ENCODE measurements at places on chromosomes 4 and X. TPM values are rescaled to one million over a fixed set of nuclear protein-coding genes. Genes with fewer than 3 reads are reported as not detected.

- DNase-seq, result no peak
Observed at GRCh38 chrX:148466292-148466691, 34.1 kb upstream of the AFF2 start.

- DNase-seq, result no peak
Observed at GRCh38 chrX:139237141-139237540, 293.4 kb upstream of the F9 start.

DNA sequence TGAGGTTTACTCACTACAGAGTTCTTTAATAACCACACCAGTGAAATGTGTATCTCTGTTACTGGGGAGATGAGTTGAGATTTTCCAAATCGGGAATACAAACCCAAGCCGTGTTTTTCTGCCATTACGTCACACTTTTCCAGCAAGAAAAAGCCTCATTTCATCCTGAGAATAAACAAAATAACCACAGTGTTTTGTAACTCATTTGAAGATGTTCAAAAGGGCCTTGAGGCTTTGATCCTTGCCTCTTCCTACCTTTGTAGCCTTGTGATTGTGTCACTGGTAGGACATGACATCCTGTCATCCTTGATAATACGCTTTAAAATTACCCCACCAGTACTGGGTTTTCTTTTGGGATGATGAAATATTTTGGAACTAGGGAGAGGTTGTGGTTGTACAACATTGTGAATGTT is 2.9 kb downstream of the USP11 start:
- DNase-seq, result no peak

DNA sequence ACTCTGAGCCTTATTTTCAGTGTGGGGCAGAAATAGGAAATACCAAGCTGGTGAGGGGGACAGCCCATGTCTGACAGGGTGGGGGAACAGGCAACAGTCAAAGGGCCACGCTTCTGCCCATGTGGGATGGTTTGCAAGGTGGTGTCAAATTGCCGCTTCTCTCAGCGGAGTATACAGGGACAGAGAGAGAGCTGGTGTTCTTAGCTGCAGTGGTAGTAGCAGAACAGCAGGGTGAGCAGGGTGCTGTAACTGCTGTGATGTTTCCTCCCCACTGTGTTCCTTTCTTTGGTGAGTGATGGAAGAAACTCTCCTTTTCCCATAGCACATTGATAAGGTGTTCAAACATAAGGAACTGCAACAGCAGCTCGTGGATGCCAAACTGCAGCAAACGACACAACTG is 37.9 kb downstream of the RBBP7 start:
- DNase-seq, result no peak

DNA sequence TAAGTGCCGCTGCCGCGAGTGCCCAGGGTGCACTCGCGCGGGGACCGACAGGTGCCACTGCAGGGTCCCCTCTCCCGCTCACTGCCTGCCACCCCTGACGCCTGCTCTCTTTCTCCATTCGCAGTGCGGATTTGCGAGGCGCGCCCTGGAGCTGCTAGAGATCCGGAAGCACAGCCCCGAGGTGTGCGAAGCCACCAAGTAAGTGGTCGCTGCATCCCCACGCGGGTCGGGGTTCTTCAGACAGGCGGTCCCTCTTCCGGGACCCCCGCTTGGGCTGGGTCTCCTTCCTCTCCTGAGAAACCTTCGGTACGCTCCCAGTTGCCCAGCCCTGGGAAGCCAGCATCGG is 547 bp downstream of the GUCY1A1 start:
- peak; percentile 50 for DNase-seq

- no peak for DNase-seq
Observed at GRCh38 chr4:26850528-26850927, 10.1 kb upstream of the STIM2 start.

GRCh38 chr4:53233114-53233795 is 132.6 kb downstream of the SCFD2 start:
- DNase-seq, result no peak

DNA sequence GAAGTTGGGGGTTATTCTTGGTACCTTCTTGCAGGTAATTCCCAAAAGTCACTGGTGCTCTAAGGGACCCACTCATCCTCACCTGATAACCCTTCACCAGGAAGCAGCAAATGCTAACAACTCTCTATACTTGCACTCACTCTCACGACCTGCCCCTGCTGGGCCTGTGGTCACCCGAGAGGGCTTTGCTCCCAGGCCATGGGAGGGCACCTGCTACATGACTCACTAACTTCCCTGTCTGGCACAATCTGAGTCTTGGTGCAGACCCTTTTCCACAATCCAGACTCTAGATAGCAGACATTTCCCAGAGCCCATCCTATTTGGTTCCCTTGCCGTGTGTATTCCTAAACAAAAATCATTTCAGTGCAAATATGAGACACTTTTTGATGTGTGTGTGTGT is 403.8 kb upstream of the FAT1 start:
- DNase-seq, result no peak

GRCh38 chr4:91058345-91058744 is 931.2 kb downstream of the CCSER1 start:
- no peak for DNase-seq

DNA sequence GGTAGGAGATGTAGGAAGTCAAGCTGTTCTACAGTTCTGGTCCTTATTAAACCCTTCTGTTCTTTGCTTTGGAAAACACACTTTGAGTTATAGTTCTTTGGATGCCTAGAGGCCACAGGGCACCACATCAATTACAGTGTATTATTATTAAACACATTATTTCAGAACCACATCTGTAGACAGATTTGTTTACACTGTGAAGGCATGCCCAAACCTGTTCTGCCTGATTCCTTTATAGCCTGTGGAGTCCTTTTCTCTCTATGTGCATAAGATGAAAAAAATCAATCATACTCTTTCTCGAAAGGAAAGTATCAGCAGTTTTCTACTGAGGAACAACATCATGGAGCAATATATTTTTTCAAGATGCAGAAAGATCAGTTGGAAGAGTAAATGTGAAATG is 371.3 kb upstream of the INTU start:
- no peak for DNase-seq

- DNase-seq, result no peak
Observed at GRCh38 chr4:60241866-60242265, 958.3 kb upstream of the ADGRL3 start.

DNA sequence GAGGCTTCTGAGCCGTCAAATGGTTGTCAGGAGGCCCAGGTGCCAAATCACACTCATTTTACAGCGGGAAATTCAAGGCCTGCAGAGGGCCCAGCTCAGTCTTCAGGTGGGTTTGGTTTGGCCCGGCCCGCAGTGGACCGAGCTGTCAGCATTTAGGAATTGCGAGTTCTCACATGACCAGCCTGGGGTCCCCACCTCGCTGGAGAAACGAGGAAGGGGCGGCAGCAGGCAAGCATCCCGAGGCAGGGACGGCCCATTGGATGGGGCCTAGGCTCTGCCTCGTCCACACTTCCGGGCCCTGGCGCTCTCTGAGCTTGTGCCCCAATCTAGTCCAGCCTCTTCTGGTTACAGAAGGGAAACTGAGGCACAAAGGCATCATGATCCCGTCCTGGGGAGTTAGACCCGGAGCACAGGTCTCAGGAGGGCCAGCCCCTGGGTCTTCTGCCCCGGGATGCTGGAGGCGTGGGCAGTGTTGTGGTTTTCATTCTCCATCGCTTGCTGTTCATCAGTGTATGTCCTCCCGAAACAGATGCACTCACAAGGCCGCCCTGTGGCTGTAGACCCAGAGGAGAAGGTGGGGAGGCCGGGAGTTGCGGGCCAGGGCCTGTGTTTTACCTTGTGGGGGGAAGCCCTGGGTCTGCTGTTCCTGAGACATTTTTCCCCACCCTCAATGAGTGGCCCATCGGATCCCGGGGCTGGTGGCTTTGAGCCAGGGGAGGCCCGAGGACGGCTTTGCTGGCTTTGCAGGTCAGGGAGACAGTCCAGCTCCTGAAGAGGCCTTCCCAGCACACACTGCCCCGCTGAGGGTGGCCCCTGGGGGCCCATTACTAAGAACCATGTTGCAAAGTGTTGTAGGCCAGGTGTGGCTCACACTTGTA is 8.9 kb downstream of the PSAPL1 start:
- DNase-seq, result no peak

GRCh38 chrX:12330841-12331240 is 192.6 kb downstream of the FRMPD4 start:
- DNase-seq, result no peak

The TLR2 gene
- total RNA-seq, result 5.5 TPM

GRCh38 chrX:113833096-113834055 is 750.5 kb upstream of the HTR2C start:
- DNase-seq, result peak; percentile 2

DNA sequence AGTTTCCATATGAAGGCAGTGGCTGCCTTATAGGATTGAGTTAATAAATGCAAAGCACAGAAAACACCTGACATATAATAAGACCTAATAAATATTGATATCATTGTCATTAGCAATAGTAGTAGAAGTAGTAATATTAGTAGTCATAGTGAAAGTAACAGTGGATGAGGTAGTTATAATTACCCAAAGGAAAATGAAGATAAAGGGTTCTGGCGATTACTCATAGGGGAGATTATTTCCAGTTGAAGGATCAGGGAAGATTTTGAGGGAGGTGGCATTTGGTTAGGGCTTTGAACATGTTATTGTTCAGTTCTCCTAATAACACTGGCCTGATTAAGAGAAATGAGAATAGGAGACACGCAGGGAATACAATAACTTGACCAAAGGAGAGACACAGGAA is 131.9 kb upstream of the GPRIN3 start:
- DNase-seq, result no peak

GRCh38 chr4:76984127-76984526 is 34.6 kb downstream of the SEPTIN11 start:
- no peak for DNase-seq

- no peak for DNase-seq
Observed at GRCh38 chr4:2138846-2139500, 79.8 kb downstream of the NAT8L start.

- DNase-seq, result no peak
Observed at GRCh38 chrX:80817002-80817401, 7.3 kb upstream of the BRWD3 start.

- no peak for DNase-seq
Observed at GRCh38 chr4:63085091-63085490, 1324.2 kb downstream of the TECRL start.

DNA sequence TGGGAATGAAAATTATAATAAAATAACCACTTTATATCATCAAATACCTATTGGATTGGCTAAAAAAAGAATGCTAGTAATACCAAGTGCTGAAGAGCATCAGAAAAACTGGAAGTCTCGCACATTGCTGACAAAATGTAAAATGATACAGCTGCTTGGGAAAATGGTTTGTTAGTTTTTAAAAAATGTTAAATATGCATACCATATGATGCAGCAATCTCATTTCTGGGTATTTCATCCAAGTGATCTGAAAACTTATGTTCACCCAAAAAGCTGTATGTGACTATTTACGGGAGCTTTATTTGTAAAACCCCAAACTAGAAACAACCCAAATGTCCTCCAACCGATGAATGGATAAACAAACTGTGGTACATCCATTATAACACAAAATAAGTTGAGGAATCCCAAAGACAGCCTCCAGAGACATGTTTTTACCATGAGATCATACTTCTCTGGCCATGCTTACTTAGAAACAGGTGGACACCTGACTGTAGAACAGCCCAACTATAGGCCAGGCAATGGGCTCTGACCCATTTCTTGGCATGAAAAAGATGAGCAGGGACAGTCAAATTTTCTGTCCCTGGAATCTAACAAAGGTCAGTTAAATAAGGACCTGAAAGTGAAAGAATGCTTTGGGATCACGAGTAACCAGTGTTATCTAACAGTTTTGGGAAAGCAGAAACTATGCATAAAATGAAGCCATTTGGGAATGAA is 47.5 kb upstream of the FAM120C start:
- DNase-seq, result no peak

The KIT gene
- total RNA-seq, result 59.9 TPM

DNA sequence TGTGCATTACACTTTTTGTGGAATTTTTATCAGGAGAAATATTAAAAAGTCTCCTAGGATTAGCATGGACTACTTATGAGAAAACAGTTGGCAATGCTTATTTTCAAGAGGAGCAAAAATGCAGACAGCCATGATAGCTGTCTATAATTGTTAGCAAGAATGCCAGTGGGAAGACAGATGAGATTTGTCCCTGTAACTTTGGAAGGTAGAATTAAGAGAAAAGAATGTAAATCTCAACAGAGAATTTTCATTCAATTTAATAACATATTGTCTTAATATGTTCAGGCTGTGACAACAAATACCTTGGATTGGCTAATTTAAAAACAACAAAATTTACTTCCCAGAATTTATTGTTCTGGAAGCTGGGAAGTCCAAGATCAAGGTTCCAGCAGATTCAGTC is 349.2 kb downstream of the IQCM start:
- DNase-seq, result no peak

DNA sequence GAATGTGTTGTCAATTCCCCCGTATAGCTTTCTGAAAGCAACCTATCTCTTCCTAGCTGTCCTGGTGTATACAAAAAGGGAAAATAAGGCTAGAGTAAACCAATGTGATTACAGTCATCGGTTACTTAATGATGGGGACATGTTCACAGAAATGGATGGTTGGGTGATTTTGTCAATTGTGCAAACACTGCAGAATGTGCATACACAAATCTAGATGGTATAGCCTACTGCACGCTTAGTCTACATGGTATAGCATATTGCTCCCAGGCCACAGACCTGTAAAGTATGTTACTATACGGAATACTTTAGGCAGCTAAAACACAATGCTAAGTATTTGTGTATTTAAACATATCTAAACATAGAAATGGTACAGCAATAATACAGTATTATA is 5.1 kb downstream of the DTHD1 start:
- no peak for DNase-seq

The UGT2B17 gene
- not detected for total RNA-seq
